MG63 (cell line): ENCODE measurements at places on chromosomes 16 and 17. TPM values are rescaled to one million over a fixed set of nuclear protein-coding genes. Genes with fewer than 3 reads are reported as not detected.

TAC4 gene
- total RNA-seq, result not detected in 2 replicates

DNA sequence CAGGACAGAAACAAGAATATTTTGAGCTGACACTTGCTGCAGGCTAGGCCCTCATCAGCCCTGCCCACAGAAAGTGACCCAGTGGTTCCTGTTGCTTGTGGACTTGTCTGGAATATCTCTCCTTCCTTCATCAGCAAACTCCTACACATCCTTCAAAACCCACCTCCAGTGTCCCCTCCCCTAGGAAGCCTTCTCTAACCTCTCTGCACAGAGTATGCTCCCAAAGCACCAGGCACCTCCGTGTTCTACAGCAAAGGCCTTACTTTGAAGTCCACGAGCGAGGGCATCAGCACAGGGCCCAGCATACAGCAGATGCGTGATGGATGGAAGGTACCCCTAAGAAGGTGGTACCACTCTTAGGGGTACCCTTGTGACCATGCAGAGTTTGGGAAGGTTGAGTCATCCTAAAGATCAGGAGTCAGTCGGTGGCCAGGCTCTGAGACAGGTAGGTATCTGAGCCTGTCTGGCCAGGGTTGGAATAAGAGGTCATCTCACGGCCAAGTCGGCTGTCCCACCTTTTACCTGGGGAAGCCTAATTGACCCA lies 2.0 kb downstream of the CCDC102A start:
- no peak for DNase-seq

TBC1D3G gene
- total RNA-seq, result not detected in 2 replicates

DNA sequence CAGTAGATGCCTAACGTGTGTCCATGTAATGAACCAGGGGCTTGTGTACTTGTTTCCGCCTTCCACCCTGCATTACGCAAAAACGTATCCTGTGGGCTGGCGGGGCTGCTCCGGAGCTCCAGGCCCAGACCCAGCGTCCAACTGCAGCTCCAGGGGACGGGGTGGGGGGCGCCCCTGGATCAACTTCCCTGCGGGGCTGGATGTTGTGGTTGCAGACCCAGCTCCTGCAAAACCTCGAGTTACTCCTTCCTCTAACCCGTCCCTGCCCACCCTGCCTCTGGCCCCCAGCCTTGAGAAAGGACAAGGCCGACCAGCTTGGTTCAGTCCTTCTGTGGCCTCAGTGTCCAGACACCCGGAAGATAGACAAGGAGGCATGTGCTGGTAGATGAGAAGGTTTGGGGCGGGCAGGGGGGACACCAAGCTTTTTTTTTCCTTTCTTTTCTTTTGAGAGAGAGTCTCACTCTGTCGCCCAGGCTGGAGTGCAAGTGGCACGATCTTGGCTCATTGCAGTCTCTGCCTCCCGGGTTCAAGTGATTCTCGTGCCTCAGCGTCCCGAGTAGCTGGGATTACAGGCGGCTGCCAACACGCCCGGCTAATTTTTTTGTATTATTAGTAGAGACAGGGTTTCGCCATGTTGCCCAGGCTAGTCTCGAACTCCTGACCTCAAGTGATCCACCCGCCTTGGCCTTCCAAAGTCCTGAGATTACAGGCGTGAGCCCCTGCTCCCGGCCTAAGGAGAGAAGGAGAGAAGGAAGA lies 731 bp upstream of the EXOC7 start:
- no peak for DNase-seq

DNA sequence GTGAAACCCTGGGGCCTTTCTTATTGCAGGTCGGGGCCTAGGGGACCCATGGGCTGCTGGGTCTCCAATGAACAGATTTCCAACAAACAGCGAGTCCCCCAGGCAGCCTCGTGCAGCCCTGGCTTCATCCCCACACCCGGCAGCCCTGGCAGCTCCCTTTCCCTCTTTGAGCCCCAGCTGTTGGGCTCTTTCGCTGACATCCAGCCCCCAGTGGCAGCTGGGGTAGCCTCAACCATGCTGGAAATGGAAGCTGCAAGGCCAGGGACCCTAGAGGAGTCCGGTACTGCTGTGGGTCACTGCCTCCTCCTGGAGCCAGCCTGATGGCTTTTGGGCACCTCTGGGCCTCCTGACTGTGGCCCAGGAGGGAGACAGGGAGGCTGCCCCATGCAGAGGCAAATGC lies 5.9 kb downstream of the RPUSD1 start:
- DNase-seq, result no peak

DNA sequence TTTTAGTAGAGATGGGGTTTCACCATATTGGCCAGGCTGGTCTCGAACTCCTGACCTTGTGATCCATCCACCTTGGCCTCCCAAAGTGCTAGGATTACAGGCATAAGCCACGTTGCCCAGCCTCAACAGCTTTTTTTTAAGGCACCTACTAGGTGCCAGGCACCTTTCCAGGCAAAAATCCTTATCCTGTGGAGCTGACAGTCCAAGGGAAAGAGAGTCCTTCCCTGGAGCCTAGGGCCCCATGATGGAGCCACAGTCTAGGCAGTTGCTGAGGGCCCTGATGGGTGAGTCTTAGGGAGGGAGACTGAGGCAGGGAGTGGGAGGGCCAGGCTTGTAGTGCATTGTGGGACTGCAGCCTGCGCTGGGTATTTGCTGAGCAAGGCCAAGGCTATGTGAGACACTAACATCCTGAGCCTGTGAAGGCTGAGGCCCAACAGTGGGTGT lies 79.6 kb upstream of the TOB1 start:
- DNase-seq, result no peak

COQ9 gene
- 133 and 193 TPM in 2 replicates for total RNA-seq

GRCh38 chr16:2687531-2688308 lies 5.4 kb downstream of the KCTD5 start:
- DNase-seq, result no peak

GRCh38 chr17:2094891-2095535 lies 40.1 kb downstream of the HIC1 start:
- DNase-seq, result peak; percentile 61

DNA sequence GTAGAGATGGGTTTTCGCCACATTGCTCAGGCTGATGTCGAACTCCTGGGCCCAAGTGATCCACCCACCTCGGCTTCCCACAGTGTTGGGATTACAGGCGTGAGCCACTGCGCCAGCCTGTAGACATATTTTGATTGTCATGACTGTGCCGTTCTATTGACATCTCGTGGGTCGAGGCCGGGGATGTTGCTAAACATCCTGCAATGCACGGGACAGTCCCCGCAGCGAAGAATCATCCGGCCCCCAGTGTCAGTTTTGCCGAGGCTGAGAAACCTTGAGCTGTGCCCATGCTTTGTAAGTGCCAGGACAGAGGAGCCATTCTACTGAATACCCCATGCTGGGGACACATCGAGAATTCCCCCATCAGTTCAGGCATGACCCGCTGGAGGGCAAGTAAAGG lies 69.1 kb upstream of the GSE1 start:
- DNase-seq, result no peak

JPH3 gene
- total RNA-seq, result 1.3 and 1.7 TPM in 2 replicates

GRCh38 chr16:27152121-27152520 lies 51.2 kb upstream of the KDM8 start:
- no peak for DNase-seq

GRCh38 chr17:82791532-82791931 lies 39.7 kb downstream of the TBCD start:
- DNase-seq, result peak; percentile 30

DNA sequence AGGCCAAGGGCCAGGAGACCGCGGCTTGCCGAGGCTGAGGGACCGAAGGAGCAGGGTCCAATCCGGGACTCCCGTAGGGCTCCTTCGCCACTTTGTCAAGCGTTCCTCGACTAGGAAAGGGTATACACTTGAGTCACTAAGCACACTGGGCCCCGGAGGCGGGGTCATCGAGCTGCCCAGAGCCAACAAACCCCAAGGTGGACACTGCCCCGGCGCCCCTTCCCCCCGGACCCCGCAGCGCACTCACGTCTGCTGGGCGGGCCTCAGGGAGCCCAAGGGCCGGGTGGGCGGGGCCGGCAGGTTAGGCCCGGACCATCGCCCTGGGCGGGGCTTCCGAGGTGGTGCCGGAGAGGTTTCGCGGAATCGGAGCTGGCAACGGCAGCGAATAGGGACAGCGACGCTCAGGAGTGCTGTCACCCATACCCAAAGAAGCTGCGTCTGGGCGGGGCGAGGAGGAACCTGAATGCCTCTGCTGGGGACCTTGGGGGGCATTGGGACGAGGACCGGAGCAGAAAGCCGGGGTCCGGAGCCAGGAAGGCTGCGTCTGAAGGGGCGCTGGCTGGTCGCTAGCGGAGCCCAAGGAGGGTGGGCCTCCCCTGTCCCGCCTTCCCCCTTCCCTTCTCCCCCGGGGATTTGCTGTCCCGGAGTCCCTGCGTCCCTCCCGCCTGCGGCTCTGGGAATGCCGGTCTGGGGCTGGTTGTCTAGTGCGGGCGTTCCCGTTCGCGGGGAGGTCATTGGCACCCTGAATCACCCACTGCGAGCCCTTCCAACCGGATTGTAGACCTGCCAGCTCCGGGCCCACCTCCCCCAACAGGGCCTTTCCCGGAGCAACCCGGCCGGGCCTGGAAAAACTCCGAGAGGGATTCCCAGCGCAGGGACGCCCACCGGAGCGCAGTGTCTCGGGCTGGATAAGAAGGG lies 118.2 kb upstream of the SMURF2 start:
- DNase-seq, result no peak

DNA sequence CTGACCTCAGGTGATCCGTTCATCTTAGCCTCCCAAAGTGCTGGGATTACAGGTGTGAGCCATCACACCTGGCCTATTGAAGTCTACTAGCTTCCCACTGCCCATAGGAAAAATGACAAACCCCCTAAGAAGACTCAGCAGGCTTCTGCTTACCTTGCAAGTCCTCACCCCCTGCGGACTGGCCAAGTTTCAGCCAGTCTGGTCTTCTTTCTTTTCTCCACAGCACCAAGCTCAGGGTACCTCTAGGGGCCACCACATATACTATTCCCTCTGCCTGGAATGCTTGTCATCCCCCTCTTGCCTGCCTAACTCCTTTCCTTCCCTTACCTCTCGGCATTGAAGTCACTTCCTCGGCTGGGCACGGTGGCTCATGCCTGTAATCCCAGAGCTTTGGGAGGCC lies 31.2 kb downstream of the ABCC3 start:
- no peak for DNase-seq

DNA sequence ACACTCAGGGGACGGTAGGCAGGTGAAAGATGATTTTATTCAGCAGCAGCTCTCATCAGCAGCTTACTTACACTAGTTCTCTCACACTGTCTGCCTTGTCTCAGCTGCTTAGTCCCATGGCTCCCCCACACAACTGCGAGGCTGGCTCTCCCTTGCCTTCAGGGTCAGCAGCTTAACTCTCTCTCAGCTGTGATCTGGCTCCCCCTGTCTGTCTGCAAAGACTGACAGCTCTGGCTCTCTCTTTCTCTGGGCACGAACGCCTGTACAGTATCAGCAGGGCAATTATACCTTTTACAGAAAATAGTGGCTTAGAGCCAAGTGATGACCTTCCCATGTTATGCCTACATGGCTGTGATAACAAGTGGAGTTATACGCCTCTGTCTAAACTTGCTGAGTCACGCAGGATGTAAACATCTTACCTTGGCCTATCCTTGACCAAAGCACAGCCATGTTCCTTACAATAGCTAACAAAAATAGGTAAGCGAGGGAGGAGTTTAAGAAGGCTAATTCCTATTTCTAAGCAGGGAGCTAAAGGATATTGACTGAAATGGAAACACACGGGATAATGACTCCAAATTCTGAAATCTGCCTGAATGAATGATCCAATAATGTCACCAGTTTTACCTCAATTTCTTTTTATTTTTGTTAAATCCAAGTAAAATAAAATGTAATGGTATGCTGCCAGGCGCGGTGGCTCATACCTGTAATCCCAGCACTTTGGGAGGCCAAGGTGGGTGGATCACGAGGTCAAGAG lies 1.1 kb upstream of the NDUFAB1 start:
- DNase-seq, result peak; percentile 31

DNA sequence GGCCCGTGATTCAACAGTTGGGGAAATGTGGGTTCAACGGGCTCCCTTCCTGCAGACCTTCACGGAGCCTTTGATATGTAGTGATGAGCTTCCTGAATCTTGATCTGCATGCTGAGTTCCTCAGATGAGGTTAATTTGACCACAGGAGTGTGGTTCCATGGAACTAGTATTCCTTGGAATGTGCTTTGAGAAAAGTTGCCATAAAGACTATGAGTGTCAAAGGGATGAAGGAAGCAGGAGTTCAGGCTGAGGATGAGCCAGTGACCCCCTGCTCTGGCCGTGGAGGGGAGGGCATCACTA lies 229.2 kb downstream of the MSI2 start:
- DNase-seq, result no peak

PIK3R5 gene
- not detected in 2 replicates for total RNA-seq

DNA sequence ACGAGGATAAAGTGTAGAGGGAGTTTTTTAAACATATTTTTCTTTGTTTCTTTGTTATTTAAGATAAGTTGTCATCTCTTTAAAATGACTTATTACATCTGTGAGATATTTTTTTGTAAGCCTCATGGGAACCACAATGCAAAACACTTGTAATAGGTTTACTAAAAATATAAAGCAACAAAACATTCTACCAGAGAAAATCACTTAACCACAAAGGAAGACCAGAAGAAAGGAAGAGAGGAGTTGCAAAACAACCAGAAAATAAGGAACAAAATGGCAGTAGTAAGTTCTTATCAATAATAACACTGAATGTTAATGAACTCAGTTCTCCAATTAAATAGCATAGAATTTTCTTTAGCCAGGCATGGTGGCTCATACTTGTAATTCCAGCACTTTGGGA lies 22.9 kb downstream of the DHRS7B start:
- DNase-seq, result no peak

GRCh38 chr17:16589097-16589969 lies 20.3 kb upstream of the ZNF287 start:
- DNase-seq, result peak; percentile 74

RARA gene
- total RNA-seq, result 8.9 and 11.2 TPM in 2 replicates

DNA sequence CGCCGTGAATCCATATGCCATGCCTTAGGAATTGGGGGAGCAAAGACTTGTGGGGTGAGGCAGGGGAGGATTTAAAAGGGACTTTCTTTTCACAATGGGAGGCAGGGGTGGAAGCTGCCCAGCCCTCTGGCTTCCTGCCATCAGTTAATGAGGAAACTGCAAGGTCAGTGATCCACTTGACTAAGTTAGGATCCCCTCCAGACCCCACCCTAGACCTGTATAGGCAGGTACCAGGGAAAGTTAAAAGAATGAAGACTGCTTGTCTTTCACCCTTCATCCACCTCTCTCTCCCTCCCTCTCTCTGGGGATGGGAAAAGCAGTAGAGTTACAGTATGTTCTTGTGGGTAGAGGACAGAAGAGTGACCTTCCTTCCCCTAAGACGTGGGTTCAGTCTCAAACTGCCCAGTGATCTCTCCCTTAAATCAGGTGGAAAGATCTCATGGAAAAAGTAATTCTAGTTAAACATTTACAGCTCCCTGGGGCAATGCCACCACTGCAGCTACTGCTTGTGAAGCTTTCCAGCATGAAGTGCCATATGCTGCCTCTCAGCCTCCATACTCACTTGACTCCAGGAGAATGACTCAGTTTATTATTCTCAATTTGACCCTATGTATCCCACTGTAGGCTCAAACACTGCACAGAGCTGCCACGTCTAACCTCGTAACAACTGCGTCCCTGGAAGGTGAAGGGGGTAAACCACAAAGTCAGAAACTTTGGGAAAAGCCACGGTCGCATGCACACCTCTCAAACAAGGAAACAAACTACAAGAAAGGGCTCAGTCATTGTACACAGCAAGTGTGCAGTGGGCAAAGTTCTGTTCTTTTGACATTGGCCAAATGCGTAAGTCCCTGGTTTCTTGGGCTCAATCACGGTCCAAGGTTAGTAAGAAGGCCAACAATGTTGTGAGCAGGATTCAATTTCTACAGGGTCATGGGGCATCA lies 1.2 kb downstream of the COA3 start:
- no peak for DNase-seq

CEMP1 gene
- total RNA-seq, result not detected in 2 replicates
